ENCODE measurements at places on chromosomes 5 and 9. TPM values are rescaled to one million over a fixed set of nuclear protein-coding genes. Genes with fewer than 3 reads are reported as not detected.

The IL4 gene
- not detected for total RNA-seq

GRCh38 chr5:154758493-154758892 lies 3.3 kb downstream of the LARP1 start:
- no peak for DNase-seq

DNA sequence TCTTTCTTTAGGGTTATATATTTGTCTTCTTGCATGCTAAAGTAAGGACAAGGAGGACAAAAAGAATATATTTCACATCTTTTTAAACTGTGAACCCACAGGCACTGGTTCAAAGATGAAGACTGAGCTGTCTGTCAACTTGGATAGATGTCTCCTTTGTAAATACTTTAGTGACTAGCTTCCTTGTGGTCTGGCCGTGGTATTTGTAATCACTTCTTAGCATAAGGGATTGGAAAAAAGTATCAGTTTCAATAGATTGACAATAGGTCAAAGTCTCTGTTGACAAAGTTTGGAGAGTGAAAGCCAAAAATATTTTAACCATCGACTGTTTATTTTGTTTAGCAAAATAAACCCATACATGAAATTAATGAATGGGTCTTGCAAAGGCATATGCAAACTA lies 91.4 kb downstream of the TMEM167A start:
- DNase-seq: no peak

GRCh38 chr5:175656966-175657365 lies 905 bp upstream of the HRH2 start:
- DNase-seq: no peak

- no peak for DNase-seq
Observed at GRCh38 chr5:776862-777711, 7.4 kb downstream of the ZDHHC11B start.

DNA sequence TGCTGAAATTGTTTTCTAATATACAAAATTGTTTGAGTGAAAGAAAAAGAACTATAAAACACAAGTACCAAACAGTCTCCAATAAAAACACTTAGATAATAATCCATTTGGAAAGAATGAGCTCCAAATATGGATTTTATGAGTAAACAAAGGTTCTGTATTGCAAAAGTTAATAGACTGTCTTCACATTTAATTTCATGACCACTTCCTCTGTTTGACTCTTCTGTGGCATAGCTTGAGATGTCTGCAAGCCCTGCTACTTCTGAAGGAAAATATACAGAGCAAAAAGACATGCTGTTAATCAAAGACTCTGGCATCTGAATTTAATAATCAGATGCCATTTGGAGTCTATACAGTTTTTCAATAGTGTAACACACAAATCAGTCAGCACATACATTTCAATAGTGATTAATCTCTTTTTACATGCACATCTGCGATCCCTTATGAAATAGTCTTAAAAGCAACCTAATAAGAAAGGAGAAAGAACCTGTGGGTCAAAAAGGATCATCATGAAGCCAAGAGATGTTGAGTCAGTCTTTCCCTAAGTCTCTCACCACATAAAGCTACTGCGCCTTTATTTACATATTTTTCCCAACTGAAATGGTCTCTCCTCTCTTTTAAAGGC lies 165.4 kb upstream of the LHFPL2 start:
- no peak for DNase-seq

- no peak for DNase-seq
Observed at GRCh38 chr5:142197098-142197497, 88.5 kb downstream of the NDFIP1 start.

The SLC34A3 gene
- total RNA-seq: not detected

The AJM1 gene
- total RNA-seq: 2.9 TPM

DNA sequence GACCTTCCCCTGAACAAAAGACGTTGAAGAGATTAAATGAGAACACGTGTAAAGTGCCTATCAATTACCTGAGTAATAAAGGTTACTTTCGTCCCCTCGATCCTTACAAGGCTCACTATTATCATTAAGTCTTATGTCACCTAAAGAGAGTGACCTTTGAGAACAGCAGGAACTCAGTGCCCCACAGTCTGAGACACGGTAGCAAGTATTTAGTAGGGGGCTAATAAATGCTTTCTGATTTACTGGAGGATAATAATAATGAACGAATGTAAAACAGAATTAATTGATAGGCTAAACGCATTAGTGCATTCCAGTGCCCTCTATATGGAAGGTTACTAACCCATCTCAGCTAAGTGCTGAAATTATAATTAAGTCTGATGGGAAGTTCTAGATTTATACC lies 199.9 kb downstream of the FBXL17 start:
- DNase-seq: no peak

GRCh38 chr5:62790348-62790747 lies 211.7 kb downstream of the LRRC70 start:
- DNase-seq: no peak

The WNT8A gene
- total RNA-seq: not detected

The GABRA1 gene
- total RNA-seq: not detected

- no peak for DNase-seq
Observed at GRCh38 chr9:121053544-121053943, 3.5 kb upstream of the C5 start.

DNA sequence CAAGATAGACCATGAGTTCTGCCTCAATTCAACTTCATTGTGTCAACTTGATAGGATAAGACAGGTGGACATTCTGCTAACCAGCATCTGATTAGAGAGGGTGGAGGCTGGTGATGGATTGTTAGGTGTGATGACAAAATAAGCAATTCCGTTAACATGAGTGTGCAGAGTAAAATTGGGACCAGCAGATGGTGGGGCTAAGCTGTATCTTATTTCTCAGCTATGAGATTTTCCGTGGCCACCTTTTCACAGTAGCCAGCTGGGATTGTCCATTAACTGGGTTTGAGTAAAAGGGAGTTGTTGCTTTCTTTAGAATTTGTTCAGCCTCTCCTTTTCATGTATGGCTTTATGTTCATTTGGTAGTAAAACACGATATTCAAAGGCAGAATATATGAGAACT lies 28.8 kb upstream of the TAL2 start:
- DNase-seq: no peak

DNA sequence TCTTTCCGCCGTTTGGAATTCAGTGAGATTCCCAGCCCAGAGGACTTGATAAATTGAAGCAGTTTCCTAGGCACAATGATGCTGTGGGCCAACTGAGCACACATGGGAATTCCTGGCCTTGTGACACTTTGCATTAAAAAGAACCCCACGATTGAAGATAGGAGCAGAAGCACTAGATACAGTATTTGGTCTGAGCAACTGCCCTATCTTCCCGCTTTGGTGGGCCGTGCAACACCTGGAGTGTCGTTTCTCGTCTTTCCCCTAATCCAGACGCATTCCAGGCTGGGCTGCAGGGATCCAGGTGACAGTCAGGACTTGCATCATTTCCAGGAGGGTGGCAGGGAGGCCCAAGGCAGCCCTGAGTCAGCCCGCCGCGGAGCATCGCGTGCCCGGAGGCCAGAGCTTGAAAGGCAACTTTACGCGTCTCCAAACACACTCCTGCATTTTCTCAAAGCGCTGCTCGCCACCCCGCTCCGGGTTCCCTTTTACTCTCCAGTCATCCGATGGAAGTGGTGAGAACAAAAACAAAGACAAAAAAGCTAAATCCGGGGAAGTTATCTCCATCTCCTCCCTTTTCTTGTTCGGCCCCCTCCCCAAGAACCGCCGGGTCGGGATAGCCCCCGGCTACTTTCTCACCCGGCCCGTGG lies 753 bp upstream of the STC2 start:
- peak; percentile 79 for DNase-seq

- no peak for DNase-seq
Observed at GRCh38 chr5:159310511-159310910, 19.8 kb downstream of the IL12B start.

DNA sequence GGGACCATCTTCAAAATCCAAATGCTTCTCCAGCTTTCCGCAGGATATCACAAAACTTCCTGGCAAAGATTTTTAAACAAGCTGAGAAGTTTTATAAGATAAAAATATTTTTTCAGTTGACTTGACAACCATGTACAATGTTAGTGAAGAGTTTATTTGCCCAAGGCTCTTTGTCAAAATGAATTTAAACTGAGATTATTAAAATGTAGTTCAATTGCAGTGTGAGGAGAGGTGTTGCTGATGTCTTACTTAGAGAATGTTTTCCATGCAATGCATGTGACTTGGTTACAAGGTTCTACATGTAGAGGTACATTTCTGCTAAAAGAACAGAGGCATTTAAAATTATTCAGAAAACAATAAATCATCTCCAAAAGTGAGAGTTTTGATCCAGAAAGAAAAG lies 131.4 kb upstream of the MINAR2 start:
- DNase-seq: no peak

DNA sequence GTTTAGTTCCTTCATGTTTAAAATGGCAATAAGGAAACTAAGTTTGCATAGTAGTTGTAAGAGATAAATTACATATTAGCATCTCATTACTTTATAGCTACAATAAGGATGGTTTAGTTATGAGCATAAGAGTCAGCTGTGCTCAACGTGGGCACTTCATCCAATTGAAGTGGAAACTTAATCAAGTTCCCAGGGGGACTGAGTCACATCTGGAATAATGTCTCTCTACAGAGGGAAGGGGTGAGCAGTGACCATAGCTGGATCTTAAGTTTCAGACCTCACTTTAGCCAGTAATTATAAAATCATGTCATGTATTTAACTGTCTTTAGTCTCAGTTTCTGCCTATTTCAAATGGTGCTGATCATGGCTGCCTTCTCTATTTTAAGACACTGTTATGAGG lies 36.8 kb upstream of the FAM240B start:
- DNase-seq: no peak

The RAB14 gene
- 48.8 TPM for total RNA-seq

GRCh38 chr9:85897848-85898247 lies 43.1 kb upstream of the NAA35 start:
- DNase-seq: no peak

- DNase-seq: no peak
Observed at GRCh38 chr5:158626718-158627117, 473.0 kb downstream of the EBF1 start.

The TPPP gene
- 9.4 TPM for total RNA-seq

- DNase-seq: peak; percentile 78
Observed at GRCh38 chr9:130263601-130264413, 1.8 kb upstream of the HMCN2 start.

DNA sequence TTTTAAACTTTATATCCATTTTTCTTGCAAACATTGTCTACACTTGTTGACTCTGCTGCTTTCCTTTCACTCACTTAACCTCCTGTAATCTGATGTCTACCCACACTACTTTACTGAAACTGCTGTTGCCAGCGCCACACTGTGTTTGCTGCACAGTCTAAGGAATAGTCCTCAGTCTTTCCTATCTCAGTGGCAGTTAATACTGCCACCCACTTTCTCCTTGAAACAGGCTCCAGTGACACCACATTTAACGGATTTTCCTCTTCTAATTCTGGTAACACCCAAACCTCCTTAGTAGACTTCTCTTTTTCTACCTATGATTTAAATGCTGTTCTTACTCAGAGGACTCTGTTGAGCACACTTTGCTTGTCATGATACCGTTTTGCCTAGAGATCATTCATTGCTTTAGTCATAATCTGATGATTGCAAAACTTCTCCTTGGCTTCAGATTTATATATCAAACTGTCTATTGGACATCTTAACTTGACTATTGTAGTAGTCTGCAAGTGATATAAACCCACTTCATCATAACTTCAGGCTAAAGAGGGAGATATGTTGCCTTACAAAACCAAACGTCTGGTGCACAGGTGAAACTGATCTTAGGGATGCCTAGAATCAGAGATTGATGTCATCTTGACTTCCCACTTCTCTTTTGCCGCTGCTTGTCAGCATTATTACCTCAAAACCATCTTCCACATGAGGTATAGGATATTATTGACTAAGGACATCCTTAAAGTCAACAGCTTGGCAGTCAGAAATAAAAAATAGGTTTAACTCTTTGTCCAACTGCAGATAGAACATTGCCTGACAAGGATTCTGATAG lies 94.1 kb downstream of the CDC42SE2 start:
- no peak for DNase-seq

GRCh38 chr5:135332519-135333150 lies 66.4 kb downstream of the MACROH2A1 start:
- no peak for DNase-seq

- peak; percentile 92 for DNase-seq
Observed at GRCh38 chr9:130680836-130681768, 12.5 kb upstream of the EXOSC2 start.

The ARSI gene
- 1.6 TPM for total RNA-seq

DNA sequence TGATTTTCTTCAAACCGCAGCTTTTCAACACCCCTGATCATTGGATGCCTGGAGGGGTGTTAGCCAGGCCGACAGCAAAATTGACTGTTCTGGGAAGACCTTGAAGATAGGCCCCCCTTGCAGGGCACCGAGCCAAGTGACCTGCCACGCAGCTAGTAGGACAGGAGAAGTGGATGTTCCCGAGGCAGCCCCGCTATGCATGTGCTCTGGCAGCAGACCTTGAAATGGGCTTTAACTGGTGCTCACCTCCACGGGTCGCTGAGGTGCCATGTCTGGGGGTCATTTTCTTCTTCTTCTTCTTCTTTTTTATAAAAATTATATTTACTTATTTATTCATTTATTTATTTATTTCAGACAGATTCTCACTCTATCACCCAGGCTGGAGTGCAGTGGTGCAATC lies 12.6 kb downstream of the FGF18 start:
- DNase-seq: no peak

DNA sequence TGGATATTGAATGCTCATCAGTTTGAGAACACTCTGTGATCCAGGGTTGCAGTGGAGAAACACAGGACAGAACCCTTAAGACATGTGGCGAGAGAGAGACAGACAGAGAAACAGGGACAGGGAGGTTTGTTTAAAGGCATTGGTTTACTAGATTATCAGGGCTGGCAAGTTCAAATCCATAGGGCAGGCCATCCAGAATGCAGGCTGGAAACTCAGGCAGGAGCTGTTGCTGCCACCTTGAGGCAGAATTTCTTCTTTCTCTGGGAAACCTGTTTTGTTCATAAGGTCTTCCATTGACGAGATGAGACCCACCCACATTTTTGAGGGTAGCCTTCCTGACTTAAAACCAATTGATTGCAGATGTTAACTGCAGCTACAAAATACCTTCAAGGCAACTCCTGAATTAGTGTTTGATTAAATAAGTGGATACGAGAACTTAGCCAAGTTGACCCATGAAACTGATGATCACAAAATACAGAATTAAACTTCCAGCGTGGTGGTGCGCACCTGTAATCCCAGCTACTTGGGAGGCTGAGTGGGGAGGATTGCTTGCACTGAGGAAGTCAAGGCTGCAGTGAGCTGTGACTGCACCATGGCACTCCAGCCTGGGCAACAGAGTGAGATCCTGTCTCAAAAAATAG lies 55.9 kb downstream of the NSUN2 start:
- DNase-seq: no peak

DNA sequence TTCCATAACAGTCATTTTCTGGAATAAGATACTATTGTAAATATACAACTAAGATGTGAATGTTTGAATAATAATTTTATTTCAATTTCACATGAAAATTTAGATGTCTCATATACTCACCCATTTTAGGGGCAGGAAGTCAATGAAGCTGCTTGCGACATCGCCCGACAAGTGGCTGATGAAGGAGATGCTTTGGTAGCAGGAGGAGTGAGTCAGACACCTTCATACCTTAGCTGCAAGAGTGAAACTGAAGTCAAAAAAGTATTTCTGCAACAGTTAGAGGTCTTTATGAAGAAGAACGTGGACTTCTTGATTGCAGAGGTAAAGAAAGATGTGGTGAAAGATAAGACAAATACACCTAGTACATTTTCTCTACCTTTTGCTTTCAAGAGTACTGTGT lies 8.6 kb downstream of the BHMT start:
- no peak for DNase-seq

- DNase-seq: no peak
Observed at GRCh38 chr9:113538131-113538530, 74.6 kb downstream of the RGS3 start.

The PCDHA4 gene
- 0.08 TPM for total RNA-seq

All from lower leg skin (tissue), 4 donors.